Stimulated activated CD8-positive, alpha-beta memory T cell treated with anti-CD3 and anti-CD28 coated beads, Interleukin-4, amount 100 ng/mL, for 48 hours (primary cell): ENCODE measurements at places on chromosomes 5 and 9.

DNA sequence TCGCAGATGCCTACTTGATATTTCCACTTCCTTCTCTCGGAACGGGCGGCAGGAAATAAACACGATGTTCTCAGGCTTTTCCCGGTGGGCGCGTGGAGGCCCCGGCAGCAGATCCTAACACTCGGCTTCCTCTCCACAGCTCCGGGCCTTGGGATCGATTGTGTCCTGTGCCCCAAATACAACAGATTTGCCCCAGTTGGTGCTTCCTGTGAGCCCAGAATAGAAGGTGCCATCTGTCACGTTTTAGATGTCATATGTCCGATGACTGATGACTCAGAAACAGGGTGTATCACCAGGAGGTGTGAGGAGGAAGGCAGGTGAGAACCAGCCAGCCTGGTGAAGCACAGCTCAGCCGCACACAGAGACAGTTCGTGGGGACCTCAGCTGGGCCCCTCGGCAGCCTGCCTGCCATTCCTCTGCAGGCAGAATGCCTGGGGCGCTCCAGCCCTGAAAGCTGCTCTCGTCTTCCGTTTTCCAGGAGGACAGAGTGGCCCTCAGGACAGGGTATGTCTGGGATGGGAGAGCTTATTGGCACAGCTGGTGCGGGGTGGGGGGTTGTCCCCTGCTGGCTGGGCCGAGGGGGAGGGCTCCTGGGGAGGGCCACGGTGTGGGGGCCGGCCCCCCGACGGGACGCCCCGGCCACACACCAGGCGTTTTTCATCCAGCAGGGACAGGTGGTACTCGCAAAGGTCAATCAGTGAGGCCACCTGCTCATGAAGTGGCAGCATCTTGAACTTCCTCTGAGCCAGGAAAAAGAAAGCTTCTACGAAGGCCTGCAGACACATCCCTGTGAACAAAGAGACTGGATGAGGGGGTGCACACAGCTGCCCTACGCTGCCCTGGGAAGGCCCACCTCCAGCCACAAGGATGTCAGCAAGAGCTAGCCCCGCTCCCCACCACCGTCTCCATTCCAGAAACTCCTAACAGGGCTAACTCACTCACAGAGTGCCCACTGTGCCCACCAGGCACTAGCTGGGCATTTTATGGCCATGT, 171.0 kb downstream of the DAB2IP start:
- DNase-seq = peak; percentile 19

- no peak for DNase-seq
Observed at GRCh38 chr9:108612513-108612912, 243.3 kb downstream of the ACTL7B start.

DNA sequence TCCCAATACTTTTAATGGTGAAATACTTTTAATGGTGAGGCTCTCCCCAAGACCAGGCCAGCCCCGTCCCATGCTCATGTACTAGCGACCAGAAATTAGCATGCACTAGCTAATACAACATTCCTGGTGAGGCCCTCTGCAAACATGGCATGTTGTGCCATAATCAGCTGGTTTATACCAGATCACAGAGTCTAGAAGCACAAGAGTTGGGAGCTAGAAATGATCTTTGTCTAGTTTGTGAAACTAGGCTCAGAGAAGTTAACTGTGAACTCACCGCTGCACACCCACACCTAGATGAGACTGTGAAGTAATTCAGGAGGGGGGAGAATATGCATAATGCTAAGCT, 37.4 kb downstream of the MTMR12 start:
- DNase-seq = no peak

- no peak for DNase-seq
Observed at GRCh38 chr9:14347406-14348122, 33.6 kb upstream of the NFIB start.

GRCh38 chr9:126661521-126662251, 48.0 kb downstream of the LMX1B start:
- no peak for DNase-seq

- no peak for DNase-seq
Observed at GRCh38 chr9:72384710-72385485, 19.9 kb upstream of the ZFAND5 start.

GRCh38 chr9:113851873-113852272, 24.2 kb upstream of the ZNF618 start:
- no peak for DNase-seq
